ENCODE measurements at places on chromosomes 5 and 9.

DNA sequence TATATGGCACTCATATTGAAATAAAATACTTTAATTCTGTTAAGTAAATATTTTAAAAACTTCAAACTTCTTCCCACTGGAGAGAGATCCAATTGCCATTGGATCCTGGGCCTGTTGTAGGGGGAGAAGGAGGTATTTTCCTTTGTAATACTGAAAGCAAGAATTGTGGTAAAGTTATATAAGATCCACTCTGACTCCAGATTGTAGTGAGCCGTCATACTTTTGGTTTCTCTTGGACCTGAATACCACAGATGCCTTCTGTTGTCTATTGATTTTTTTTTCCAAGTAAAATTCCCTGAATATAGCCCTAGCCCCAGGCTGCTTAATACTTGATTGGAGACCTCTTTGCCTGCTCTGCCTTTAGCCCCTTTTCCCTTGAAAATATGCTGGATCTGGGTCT, 86.9 kb downstream of the ATG10 start:
- DNase-seq, result no peak

GRCh38 chr9:21656776-21657674, 145.4 kb upstream of the MTAP start:
- DNase-seq, result no peak

DNA sequence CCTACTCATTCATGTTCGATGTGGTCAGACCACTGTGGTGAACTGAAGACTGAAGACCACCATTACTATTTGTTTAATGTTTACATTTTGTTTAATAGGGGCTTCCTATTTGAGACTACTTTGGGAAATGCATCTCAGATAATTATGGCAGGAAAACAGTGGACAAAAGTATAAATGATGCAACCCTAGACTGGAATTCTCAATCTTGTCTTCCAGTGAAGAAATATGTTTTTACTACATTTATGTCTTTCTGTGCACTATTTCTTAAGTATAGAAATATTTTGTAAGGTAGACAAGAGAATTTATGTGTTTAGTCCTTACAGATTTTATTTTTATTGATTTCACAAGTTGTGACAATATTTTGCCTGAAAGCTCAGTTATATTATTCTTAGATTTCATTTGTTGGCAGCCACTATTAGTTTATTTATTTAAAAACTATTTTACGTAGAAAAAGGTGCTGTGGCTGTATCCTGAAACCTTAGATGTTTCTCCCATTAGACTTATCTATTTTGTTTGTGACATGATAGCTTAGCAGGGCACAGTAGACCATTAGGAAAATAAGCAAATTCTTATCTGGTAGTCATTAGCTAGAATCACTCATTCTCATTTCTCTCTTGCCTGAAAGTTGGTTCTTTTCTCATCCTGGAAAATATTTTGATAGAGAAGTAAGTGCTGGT, 39.4 kb upstream of the MRPS30 start:
- DNase-seq, result no peak

DNA sequence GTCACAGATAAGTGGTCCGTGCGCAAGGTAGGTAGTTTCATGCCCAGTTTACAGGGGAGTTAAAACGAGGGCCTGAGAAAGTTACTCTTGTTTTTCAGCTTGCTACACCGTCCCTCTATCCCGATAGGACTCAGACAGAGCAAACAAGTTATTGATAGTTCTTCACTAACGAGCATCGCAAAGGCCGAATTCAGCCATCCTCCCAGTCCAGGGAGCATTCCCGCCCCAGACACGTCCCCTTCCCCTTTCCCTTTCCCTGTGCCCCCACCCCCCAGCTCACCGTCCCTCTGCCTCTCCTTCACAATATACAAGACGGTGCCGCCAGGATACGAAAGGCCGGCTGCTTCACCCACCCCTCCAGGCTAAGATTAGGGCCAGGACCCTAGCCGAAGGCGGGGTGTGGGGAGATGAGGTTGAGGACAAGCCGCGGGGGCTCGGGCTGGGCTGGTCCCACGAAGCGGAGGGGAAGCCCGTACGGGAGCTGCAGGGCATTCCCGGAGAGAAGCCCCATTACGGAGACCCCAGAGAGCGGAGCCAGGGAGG, 599 bp downstream of the KIAA1191 start:
- DNase-seq, result no peak

GRCh38 chr9:75063556-75064305, 24.2 kb downstream of the NMRK1 start:
- DNase-seq, result no peak

DNA sequence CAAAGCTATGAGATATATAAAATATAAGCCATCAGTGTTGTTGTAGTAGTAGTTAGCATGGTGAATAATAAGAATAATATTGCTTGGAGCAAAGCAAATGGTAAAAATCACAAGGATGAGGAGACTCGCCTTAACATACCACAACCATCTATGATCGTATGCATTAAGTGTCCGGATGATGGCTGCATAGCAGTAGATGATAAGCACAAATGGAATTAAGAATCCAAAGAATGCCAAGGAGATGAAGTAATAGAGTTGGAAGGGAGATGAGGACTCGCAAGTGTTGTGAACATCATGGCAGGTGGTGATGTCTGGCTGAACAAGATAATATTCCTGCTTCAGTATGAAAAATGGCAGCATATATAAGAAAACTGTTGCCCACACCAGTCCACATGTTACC, 5.5 kb downstream of the F2RL2 start:
- DNase-seq, result no peak

DNA sequence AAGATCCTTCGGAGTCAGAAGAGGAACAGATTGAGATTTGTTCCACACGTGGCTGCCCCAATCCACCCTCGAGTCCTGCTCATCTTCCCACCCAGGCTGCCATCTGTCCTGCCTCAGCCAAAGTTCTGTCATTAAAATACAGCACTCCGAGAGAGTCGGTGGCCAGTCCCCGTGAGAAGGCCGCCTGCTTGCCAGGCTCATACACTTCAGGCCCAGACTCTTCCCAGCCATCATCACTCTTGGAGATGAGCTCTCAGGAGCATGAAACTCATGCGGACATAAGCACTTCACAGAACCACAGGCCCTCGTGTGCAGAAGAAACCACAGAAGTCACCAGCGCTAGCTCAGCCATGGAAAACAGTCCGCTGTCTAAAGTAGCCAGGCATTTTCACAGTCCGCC, 85.9 kb downstream of the GOLPH3 start:
- no peak for DNase-seq

GRCh38 chr5:109997161-109997560, 307.4 kb downstream of the MAN2A1 start:
- DNase-seq, result no peak

- peak; percentile 68 for DNase-seq
These were observed 25.0 kb upstream of the TDRD7 start for GRCh38 chr9:97386733-97387503.

DNA sequence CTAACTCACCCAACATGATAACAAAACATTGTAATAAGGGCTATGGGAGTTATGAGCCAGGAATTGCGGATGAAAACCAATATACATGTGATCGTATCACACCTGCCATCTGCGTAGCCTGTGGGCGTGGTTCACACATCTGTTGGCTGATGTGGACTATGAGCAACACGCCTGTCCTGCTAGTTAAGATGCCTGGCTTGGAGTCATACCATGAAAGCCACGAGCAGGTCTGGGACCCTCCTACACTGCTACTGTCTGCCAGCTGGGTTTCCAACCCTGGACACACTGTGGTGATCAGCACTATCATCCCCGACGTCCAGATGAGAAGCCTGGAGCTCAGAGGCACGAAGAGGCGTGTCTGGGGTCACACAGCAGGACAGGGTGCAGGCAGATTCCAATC, 40.2 kb downstream of the STK10 start:
- no peak for DNase-seq

DNA sequence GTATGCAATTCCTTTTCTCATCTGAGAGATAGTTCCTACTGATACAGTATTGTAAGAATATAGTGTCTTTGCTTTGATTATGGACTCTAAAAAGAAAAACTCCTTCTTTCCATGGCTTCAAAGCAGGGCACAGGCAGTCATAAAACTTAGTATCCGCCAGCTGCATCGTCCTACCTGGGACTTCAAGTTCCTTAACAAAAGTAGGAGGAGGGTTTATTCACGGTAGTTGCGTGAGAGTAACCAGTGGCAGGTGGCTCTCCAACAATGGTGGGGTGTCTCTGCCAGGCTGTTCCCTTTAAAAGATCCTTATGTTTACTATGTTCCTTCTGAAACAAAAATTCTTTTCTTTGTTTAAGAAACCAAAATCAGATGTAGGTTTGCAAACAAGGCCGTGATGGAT, 173.5 kb upstream of the DMAC1 start:
- no peak for DNase-seq

- no peak for DNase-seq
These were observed 251.7 kb upstream of the WWC1 start for GRCh38 chr5:168039566-168040248.

- no peak for DNase-seq
These were observed 186.7 kb downstream of the NR2F1-AS1 start for GRCh38 chr5:93394301-93394700.

GRCh38 chr5:11013793-11014192, 252.8 kb upstream of the DAP start:
- no peak for DNase-seq

GRCh38 chr5:160159991-160160792, 40.9 kb upstream of the PWWP2A start:
- no peak for DNase-seq

DNA sequence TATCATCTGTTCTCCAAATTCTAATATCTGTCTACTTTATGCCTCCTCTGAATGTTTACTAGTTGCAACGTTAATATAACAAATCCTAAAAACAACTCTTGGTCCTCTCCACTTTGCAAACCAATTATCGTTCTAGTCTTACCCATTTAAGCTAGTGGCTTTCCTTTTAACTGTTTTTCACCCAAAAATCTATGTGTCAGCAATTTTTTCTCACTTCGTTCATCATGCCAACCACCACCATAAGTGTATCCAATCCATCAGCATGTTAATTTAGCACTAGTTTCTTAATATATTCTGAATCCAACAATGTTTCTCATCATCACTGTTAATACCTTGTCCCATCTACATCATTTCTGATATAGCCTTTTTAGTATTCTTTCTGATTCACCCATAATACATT, 90.0 kb upstream of the RORB start:
- no peak for DNase-seq

DNA sequence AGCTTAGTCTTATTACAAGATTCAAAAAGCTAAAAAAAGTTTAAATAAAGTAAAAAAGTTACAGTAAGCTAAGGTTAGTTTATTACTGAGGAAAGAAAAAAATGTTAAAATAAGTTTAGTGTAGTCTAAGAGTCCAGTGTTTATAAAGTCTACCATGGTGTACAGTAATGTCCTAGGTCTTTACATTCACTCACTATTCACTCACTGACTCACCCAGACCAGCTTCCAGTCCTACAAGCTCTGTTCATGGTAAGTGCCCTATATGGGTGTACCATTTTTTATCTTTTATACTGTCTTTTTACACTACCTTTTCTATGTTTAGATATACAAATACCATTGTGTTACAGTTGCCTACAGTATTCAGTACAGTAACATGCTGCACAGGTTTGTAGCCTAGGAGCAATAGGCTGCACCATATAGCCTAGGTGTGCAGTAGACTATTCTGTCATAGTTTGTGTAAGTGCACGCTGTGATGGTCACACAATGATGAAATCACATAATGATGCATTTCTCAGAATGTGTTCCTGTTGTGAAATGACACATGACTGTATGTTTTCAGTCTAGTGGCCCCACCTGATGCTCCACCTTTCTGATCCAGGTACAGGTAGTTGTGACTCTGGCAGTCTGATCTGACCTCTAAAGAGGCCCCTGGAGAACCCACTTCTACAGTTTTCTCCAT, 45.7 kb downstream of the SNX18 start:
- DNase-seq, result no peak

GRCh38 chr5:58545912-58546311, 37.0 kb upstream of the RAB3C start:
- no peak for DNase-seq

DNA sequence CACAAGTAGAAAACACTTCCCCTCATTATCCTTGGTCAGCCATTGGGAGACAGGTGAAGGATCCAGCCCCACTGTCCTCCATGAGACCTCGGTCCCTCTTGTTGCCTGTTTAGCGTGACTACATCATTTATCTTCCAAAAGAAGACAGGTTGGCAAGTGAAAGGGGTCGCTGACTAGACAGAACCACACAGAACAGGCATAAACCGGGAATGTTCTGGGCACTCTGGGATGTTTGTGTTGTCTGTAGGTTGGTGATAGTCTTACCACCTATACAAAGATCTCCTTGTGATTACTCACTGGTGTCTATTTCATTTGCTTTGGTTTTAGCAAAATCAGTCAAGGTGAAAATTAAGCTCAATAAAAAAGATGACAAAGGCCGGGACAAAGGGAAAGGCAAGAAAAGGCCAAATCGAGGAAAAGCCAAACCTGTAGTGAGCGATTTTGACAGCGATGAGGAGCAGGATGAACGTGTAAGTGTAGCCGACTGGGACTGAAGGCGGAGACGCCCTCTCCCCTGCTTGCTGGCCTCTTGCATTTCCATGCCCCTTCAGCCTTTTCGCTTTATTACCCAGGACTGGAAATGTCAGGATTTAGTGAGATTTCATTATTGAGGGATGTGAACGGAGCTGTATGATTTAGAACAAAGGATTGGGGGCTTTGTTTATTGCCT, 175.9 kb downstream of the SMARCA2 start:
- no peak for DNase-seq

GRCh38 chr9:33294670-33295432, 4.5 kb downstream of the NFX1 start:
- DNase-seq, result no peak

DNA sequence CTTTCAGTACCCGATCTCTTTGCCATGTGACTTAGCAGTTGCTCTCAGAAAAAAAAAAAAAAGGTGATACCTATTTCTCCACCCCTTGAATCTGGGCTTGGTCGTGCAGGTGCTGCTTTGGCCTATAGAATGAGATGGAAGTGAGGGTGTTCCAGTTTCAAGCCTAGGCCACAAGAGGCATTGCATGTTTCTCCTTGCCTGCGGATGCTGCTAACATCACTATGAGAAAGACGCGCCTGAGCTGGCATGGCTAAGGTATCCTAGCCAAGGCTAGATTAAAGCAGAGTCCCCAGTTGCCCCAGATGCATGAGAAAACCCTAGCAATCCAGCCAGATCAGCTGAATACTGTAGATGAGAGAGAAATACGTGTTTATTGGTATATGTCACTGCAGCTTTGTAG, 14.7 kb upstream of the CSF1R start:
- no peak for DNase-seq

GRCh38 chr5:32147959-32148358, 26.2 kb downstream of the GOLPH3 start:
- DNase-seq, result no peak

GRCh38 chr9:115522912-115523311, 405.0 kb upstream of the TNC start:
- DNase-seq, result no peak

GRCh38 chr5:1103505-1104326, 8.1 kb downstream of the SLC12A7 start:
- no peak for DNase-seq

Data from stimulated activated CD4-positive, alpha-beta T cell treated with anti-CD3 and anti-CD28 coated beads, Interleukin-1b, Interleukin-23, amount 100 ng/mL, for 48 hours (primary cell).